ENCODE measurements at places on chromosomes 3 and 15. TPM values are rescaled to one million over a fixed set of nuclear protein-coding genes. Genes with fewer than 3 reads are reported as not detected.

SLC22A13 gene
- total RNA-seq, result not detected

ANKRD63 gene
- not detected for total RNA-seq

TNFAIP8L3 gene
- 4.1 TPM for total RNA-seq

XCR1 gene
- not detected for total RNA-seq

VWA5B2 gene
- not detected for total RNA-seq

CHRM5 gene
- total RNA-seq, result not detected

IL5RA gene
- total RNA-seq, result not detected

HHATL gene
- not detected for total RNA-seq

SEMA3G gene
- not detected for total RNA-seq

Measured in myometrial cell (primary cell).